ENCODE measurements at places on chromosomes 4 and X. TPM values are rescaled to one million over a fixed set of nuclear protein-coding genes. Genes with fewer than 3 reads are reported as not detected.

NHS gene
- 0.07 TPM for total RNA-seq

TRAM1L1 gene
- not detected for total RNA-seq

NPY1R gene
- total RNA-seq, result not detected

RPA4 gene
- total RNA-seq, result 1.4 TPM

COL4A6 gene
- not detected for total RNA-seq

AKAP14 gene
- not detected for total RNA-seq

TMEM255A gene
- 0.30 TPM for total RNA-seq

DNA sequence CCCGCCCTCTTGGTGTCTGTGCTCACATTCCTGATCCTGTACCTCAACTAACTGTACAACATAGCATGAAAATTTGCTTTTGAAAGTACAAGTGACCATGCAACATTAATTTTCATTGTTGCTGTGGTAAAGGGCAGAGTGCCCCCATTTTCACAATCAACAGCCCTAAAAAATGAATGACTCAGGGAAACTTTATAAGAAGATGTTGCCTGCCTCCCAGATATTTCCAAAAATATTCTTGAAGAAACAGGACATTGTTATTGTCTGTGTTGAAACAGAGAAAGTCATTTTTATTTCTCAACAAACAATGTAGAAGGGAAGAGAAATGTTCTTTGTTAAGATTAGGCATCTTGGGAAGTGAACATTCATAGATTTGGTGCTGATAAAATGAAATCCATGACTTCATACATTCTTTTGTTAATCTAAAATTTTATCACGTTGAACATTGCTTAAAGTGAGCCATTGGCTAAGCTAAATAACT, 113.9 kb upstream of the ANXA3 start:
- no peak for DNase-seq

- no peak for DNase-seq
Observed at GRCh38 chrX:1265086-1265485, 3.5 kb upstream of the CSF2RA start.

- no peak for DNase-seq
Observed at GRCh38 chr4:113785781-113786180, 24.2 kb upstream of the CAMK2D start.

- DNase-seq, result no peak
Observed at GRCh38 chr4:138110815-138111214, 131.3 kb downstream of the SLC7A11 start.

- DNase-seq, result no peak
Observed at GRCh38 chrX:68424719-68425118, 8.6 kb downstream of the OPHN1 start.

DNA sequence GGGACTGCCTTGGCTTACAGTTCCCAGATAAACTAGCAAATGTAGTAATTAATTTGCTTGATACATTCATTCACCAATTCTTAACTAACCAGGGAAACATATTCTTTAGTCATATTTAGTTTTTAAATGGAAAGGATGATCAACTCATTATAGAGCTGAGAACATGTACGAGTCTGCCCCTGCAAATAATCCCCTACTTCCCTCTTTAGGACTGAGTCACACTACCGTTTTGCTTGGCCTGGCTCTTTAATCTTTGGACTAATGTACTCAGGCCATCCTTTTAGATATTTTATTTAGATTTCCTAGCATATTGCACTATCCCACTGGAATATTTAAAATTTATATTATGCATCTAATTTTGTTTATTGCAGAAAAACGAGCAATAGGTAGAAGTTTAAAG, 105.5 kb upstream of the LCORL start:
- no peak for DNase-seq

DNA sequence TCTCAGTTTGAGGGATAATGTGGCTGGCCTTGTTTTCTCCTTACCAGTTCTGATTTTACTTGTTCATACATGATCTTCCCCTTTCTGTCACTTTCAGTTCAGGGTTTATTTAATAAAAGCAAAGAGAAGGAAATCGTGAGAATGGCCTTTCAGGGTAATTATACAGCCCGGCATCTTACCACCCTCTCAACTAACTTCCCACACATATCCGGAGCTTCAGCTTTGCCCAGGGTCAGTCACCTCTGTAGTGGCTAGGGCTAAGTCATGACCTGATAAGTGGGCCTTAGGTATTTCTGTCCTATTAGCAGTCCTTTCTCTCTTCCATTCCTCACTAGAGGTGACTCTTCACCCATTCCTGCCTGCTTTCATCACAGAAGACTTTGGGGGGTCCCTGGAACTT, 15.8 kb downstream of the TRPC5 start:
- DNase-seq, result no peak

GRCh38 chr4:21757248-21757647, 191.3 kb downstream of the KCNIP4 start:
- DNase-seq, result no peak

DNA sequence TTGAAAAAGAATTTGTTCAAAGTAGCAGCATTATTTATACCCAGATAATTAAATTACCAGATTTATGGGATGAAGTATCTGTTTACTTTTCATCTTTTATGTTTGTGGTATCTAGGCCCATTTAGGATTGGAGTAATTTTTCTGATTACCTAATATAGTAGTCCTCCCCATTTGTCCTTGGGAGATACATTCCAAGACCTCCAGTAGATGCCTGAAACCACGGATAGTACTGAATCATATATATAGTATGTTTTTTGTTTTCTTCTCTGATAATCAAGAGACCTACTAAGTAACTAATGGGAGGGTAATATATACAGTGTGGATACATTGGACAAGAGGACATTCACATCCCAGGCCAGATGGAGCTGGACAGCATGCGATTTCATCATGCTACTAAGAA, 30.7 kb upstream of the PTPN13 start:
- no peak for DNase-seq

GRCh38 chr4:148214529-148215166, 227.6 kb downstream of the NR3C2 start:
- no peak for DNase-seq

GRCh38 chrX:45353456-45353855, 152.8 kb upstream of the DIPK2B start:
- no peak for DNase-seq

DNA sequence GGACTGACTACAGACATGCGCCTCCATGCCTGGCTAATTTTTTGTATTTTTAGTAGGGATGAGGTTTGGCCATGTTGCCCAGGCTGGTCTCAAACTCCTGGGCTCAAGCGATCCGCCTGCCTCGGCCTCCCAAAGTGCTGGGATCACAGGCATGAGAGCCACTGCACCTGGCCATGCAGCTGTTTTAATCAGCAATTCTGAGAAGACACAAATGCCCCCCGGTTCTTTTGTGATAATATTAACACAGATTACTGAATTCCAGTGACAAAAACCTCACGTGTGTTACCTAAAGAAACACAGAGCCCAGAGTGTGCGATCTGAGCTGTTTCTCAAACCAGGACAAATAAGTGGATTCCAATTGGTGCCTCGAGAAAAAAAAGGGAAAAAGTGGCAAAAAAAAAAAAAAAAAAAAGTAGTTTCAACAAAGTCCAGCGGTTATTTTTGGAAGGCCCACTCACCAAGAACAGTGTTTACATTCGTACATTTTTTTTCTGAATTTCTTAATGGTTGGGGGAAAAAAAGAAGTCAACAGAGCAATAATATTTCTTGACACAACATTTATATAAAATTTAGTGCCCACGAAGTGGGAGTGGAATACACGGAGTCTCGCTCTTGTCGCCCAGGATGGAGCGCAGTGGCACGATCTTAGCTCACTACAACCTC, 17.2 kb downstream of the DHRSX start:
- DNase-seq, result no peak

DNA sequence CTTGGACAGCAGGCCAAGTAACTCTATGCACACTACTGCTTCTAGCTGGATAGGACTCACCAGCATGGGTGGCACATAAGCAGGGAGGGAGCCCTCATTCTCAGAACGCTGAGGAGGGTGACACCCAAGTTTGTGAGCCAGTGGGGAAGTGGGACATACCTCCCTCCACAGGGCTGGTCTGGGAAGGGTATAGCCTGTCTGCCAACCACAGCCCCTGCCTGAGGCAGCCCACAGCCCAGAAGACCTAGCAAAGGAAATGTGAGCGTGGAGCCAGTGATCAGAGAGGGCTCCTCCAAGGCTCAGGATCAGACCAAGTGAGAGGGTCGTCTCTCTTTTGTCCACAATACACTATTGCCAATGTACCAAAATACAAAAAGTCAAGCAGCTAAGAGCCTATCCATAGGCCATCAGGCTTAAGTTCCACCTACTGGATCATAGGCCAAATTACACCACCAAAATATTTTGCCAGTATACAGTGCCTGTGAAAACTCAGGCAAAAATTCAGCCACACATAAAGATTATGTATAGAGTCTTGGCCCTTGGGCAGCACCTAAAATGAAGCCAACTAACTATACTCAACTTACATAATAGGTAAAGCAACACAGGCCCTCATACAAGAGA, 1203.1 kb downstream of the PCDH18 start:
- no peak for DNase-seq

GRCh38 chr4:139514382-139515059, 41.5 kb downstream of the SETD7 start:
- DNase-seq, result no peak

All from T-helper 17 cell (primary cell).